ENCODE measurements at places on chromosomes 11 and 22.

GRCh38 chr22:21641417-21641788 is 699 bp upstream of the SDF2L1 start:
- DNase-seq, result no peak

DNA sequence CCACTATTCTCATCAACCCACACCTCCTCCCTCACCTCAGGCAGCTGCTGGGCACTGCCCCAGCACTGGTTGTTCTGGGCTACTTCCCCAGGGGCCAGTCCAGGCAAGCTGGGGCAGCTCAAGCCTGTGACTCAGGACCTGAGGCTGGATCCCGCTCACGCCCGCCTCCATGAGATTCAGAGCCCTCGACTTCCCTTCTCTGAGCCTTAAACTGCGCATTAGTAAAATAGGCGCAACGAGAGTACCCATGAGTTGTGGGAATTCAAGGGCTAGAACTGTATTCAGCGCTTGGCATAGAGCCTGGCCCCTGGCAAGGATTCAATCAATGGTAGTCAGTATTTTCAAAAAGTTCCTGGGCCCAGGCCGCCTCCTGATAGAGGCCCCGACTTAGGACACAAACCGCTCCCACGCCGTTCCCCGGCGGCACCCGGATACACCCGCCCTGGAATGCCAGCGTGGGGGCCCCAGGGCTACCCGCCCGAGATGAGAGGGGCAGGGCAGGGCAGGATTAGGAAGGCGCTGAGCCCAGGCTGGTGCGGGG is 723 bp upstream of the CD82 start:
- DNase-seq, result no peak

DNA sequence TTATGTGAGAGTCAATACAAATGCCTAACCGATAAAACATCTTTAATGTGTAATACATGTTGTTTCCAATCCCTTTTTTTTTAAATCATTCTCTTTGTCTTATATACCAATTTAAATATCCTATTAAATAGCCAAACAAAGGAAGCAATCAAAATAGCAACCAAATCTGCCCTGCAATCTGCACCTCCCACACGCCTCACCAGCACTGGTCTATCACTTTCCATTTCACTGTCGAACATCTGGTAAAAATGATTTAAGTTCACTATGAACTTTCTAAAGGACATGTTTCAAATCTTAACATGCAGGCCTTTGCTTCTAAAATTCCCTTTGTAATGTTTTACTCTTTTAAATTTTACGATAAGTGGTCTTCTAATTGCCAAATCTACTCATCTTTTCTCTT is 1305.5 kb upstream of the TENM4 start:
- DNase-seq, result no peak

GRCh38 chr11:114153224-114153623 is 93.7 kb downstream of the ZBTB16 start:
- DNase-seq, result no peak

DNA sequence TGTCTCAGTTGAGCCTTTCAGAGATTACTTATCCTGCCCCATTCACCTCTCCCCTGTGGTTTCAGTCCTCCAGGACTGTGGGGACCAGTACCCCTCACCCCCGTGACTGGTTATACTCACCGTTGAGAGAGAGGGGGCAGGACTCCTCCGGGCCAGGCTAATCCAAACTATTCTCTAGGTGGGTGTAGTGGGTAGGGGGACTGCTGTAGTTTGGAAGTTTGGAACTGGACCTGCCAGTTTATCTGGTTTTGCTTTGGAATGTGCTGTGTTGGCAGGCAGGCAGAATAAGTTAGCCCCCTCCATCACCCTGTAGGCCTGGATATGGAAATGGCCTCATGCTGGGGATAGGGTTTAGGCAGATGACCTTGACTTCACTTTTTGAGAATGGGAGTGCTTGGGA is 13.5 kb downstream of the TEAD1 start:
- DNase-seq, result no peak

DNA sequence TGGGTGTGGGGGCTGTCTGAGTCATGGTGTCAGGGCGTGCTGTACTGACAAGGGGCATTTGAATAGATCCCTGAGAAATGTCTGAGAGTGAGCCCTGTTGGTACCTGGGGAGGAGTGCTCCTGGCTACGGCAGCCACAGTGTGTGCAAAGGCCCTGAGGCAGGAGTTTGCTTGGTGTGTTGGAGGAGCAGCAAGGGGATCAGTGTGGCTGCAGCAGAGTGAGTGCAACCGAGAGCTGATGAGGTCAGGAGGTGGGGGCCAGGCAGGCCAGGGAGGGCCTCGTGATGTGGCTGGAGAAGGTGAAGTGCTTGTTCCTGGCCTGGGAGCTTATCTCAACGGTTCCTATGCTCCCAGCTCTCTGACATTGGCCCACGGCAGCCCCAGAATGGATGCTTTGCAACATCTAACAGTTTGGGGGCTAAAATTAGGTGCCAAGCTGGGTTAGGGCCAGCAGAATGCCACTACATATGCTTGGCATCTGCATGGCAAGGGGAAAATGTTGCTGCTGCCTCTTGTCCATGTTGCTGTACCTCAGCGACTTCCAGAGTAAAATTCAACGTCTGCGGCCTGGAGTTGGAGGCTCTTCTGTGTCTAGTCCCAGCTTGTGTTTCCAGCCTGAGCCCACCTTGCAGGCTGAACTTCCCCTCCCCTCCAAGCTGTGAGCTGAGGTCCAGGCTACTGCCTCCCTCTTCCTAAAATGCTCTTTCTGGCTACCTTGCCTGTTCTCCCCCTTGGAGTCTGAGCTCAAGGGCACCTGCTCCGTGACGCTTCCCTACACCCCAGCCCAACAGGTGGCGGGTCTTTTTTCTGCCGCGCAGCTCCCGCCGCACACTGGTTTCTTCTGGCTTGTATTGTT is 48.2 kb upstream of the MYEOV start:
- DNase-seq, result no peak

GRCh38 chr22:17194213-17194612 is 25.0 kb downstream of the ADA2 start:
- DNase-seq, result no peak

DNA sequence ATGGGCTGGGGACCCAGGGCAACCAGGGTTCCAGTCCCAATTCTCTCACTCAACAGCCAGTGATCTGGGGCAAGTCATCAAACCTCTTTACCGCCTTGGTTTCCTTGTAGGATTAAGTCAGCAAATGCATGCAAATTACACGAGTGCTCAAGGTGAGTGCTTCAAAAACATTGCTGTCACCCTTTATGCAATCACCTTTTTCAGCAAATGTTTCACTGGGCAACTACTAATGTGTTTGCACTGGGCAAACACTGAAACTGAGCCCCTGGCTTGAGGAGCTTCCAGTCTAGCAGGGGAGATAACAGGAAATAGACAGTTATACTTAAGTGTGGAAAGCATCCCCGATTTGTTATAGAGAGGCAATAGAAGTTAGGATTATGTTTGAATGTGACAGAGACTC is 37.7 kb upstream of the DMC1 start:
- no peak for DNase-seq

Measured in brain (organoid and tissue), 16 donors.